ENCODE measurements at places on chromosomes 7 and 10.

- DNase-seq: no peak
Measured at GRCh38 chr10:23496727-23497126, 57.9 kb downstream of the OTUD1 start.

DNA sequence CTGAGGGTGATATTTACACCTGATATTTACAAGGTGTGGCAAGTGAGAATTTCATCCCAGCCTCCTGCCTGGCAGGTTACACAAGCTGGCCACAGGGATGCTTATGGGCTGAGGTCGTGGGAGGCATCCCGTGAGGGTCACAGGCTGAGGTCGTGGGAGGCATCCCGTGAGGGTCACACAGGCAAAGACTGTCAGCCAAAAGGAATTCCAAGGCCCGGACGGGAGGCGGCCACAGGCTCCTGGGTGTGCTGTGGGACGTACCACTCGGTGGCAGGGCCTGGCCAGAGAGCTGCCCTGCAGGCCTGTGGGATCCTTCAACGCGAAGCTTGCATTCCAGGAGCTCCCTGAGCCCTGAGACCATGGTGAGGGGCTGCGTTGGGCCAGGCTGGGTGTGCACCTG, 460.6 kb downstream of the DNAJB6 start:
- no peak for DNase-seq

DNA sequence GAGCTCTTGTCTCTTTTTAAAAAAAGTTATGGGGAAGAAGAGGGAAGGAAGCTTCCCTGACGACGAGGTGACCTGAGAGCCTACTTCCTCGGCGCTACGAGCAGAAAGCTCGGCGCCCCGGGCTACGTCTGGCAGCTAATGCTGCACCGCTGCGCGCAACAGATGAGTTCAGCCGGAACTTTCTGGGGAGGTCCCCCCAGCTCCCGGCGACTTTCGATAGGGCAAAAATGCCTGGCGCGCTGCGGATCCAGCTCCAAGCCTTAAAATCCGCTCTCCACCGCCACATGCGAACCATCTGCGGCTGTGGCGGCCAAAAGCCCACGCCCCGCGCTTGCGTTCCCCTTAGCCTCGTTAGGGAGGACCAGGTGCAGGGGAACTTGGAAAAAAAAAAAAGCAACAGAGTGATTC, 621 bp downstream of the P4HA1 start:
- DNase-seq: peak; percentile 92

DNA sequence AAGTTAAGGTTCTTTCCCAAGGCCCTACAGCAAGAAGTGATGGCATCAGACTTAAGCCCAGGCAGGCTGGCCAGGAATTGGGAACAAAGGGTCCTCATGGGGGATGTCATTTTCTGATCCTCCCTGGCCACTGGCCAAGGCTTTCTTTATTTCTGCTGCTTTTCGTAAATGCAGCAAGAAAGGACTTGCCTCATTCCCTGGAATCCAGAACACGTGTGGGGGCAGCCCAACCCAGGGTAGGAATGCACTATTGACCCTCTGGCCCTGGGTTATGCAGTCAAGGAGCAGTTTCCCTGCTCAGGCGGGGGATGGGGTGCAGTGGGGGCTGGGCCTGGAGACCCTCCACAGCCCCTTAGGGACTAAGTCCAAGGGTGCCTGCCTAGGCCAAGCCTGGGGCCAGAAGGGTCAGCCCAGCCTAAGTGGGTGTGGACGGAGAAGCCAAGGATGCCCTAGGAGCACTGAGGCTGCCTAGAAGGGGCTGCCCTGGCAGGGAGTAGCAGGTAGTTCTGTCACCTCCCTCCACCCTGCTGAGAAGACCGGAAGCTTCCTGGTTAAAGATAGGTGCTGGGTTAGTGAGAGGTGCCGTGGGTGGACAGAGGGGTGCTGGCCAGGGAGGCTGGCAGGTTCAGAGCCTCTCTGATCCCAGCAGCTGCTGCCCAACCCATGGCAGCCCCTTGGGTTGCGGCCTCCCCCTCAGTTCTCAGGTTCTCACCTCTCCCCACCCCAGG, 179.2 kb downstream of the SH3PXD2A start:
- DNase-seq: no peak

- no peak for DNase-seq
Measured at GRCh38 chr10:35462491-35462934, 126.2 kb downstream of the CCNY start.

Data from mesenteric fat pad (tissue), 1 donor.